ENCODE measurements at places on chromosomes 16 and 17.

DNA sequence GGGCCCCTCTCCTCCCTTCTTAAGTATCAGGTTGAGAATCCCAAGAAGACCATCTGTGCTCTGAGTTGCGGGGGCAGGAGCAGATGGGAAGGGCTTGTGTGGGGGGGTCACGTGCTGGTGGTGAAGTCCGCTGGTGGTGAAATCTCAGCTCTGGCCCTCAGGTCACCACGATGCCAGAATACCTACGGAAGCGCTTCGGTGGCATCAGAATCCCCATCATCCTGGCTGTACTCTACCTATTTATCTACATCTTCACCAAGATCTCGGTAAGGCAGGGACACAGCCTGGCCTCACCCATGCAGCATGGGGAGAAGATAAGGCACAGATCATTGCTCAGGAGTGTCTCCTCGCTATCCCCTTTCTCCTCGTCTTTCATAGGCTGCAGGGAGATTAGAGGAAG lies 29.7 kb downstream of the SLC5A11 start:
- H3K4me3 ChIP-seq = no peak overlapping the region
- H3K36me3 ChIP-seq = no peaks in the 10 kb centered on the region
- no peaks in the 10 kb centered on the region for H3K27me3 ChIP-seq
- no peaks in the 10 kb centered on the region for H3K4me1 ChIP-seq
- no peak overlapping the region for H3K27ac ChIP-seq

DNA sequence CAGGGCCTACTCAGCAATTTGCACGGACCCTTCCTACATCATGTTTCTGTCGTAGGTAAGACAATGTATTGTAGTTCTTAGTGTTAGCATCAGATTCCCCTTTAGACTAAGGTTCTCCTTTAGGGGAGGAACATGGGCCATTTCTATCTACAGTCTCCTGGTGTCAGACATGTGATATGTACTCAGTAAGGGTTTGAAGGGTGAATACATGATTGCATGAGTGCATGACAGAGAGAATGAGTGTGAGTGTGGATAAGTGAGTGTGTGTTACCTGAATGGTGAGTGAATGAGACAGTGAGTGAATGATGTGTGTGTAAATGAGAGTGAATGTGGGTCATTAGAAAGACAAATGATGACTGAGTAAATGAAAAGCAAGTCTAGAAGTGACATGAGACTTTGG lies 476.8 kb downstream of the HAPSTR1 start:
- H3K27ac ChIP-seq = no peak overlapping the region
- no peak overlapping the region for H3K4me3 ChIP-seq
- H3K4me1 ChIP-seq = no peaks in the 10 kb centered on the region
- no peaks in the 10 kb centered on the region for H3K27me3 ChIP-seq
- no peaks in the 10 kb centered on the region for H3K36me3 ChIP-seq

GRCh38 chr16:68902003-68902968 lies 59.0 kb downstream of the TANGO6 start:
- H3K27ac ChIP-seq = no peak overlapping the region
- H3K4me1 ChIP-seq = no peaks in the 10 kb centered on the region
- peak; percentile 68 for DNase-seq
- no peak overlapping the region for H3K4me3 ChIP-seq
- peaks cover 1% of the 10 kb centered on the region for H3K36me3 ChIP-seq

DNA sequence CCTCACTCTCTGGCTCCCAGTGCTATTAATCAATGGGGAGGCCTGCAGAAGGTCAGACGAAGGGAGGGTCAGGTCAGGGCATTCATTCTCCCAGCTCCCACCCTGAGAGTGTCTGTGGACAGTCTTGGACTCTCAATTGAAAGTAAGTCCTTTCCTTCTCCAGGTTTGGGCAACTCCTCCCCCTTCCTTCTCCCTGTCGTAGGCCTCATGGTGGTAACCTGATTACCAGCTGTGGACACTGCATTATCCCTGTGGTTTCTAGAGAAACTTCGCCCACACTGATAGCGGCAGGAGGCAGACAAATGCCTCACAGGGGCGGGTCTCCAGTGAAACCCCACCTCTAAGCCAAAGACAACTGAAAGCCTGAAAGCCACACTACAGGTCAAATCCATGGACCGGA lies 57.7 kb upstream of the SLC25A19 start:
- no peaks in the 10 kb centered on the region for H3K36me3 ChIP-seq
- H3K27ac ChIP-seq = no peak overlapping the region
- DNase-seq = peak; percentile 28
- no peaks in the 10 kb centered on the region for H3K27me3 ChIP-seq
- no peaks in the 10 kb centered on the region for H3K4me1 ChIP-seq
- H3K4me3 ChIP-seq = no peak overlapping the region

- no peaks in the 10 kb centered on the region for H3K36me3 ChIP-seq
- no peak for DNase-seq
- no peak overlapping the region for H3K27ac ChIP-seq
- H3K27me3 ChIP-seq = no peaks in the 10 kb centered on the region
- no peak overlapping the region for H3K4me3 ChIP-seq
- H3K4me1 ChIP-seq = no peaks in the 10 kb centered on the region
Observed at GRCh38 chr17:59941131-59941530, 23.4 kb downstream of the RNFT1 start.

DNA sequence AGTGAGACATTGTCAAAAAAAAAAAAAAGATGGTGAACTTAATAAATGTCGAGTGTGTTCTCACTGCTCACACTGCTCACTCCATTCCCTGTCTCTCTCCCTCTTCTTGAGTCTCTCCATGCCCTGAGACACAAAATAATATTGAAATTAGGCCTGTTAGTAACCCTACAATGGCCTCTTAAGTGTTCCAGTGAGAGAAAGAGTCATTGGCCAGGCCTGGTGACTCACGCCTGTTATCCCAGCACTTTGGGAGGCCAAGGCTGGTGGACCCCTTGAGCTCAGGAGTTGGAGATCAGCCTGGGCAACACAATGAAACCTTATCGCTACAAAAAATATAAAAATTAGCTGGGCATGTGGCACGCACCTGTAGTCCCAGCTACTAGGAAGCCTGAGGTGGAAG lies 16.2 kb upstream of the CSF3 start:
- H3K27me3 ChIP-seq = no peaks in the 10 kb centered on the region
- H3K4me3 ChIP-seq = no peak overlapping the region
- peak; percentile 29 for DNase-seq
- peaks cover 16% of the 10 kb centered on the region for H3K36me3 ChIP-seq
- H3K4me1 ChIP-seq = no peaks in the 10 kb centered on the region
- H3K27ac ChIP-seq = no peak overlapping the region

Measured in fibroblast of lung (primary cell).